Smooth muscle cell of bladder (primary cell): ENCODE measurements at places on chromosomes 7 and 10. TPM values are rescaled to one million over a fixed set of nuclear protein-coding genes. Genes with fewer than 3 reads are reported as not detected.

The OR2A12 gene
- not detected in 2 replicates for total RNA-seq

The LIPK gene
- not detected in 2 replicates for total RNA-seq

The CALHM3 gene
- not detected in 2 replicates for total RNA-seq

The TRIM56 gene
- 21.6 and 22.3 TPM in 2 replicates for total RNA-seq

The SFTPD gene
- total RNA-seq, result not detected in 2 replicates

The ZNF117 gene
- total RNA-seq, result 3.4 and 3.6 TPM in 2 replicates

The BLNK gene
- 0.09 and 0.28 TPM in 2 replicates for total RNA-seq

The SLC26A5 gene
- not detected in 2 replicates for total RNA-seq

The H2BK1 gene
- not detected in 2 replicates for total RNA-seq

The ZNF25 gene
- total RNA-seq, result 14.9 TPM in 2 replicates
